CD4-positive, alpha-beta T cell treated with Interleukin-17A for 1 hour (primary cell): ENCODE measurements at places on chromosomes 12 and 14.
A peak's percentile ranks its signal among the peaks of the same experiment; 100 is the strongest.

GRCh38 chr12:613996-614395 is 49.2 kb downstream of the NINJ2 start:
- no peak for DNase-seq

- DNase-seq: no peak
Measured at GRCh38 chr14:95222151-95222631, 64.9 kb upstream of the DICER1 start.

GRCh38 chr14:55127460-55127951 is 1.5 kb upstream of the LGALS3 start:
- no peak for DNase-seq

- DNase-seq: peak; percentile 76
Measured at GRCh38 chr14:50045039-50045711, 71.2 kb downstream of the VCPKMT start.

- DNase-seq: no peak
Measured at GRCh38 chr12:124390442-124391097, 95.7 kb downstream of the RFLNA start.
